CD4-positive, alpha-beta T cell treated with Interleukin-15 for 1 hour (primary cell): ENCODE measurements at places on chromosomes 12 and 14.

- no peak for DNase-seq
Measured at GRCh38 chr12:132520421-132521199, 30.7 kb downstream of the FBRSL1 start.

GRCh38 chr14:89227496-89227836 lies 189.6 kb downstream of the FOXN3 start:
- no peak for DNase-seq

DNA sequence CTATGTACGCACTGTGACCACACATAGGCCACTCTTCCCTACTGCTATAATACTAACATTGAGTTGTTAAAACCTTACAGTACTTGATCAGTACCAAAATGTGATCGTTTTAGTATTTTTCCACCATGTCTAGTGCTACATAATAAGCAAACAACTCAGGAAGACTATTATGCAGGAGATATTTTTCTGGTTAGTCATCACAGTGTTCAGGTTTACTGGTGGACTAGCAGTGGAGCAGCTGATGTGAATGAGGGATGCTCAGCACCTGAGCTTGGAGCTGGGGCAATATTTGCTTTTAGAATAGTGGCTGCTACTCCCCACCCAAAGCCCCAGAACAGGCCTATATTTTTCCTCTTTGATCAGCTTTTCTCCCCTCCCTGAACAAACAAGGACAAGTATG lies 513.1 kb downstream of the KCNH5 start:
- DNase-seq = no peak

DNA sequence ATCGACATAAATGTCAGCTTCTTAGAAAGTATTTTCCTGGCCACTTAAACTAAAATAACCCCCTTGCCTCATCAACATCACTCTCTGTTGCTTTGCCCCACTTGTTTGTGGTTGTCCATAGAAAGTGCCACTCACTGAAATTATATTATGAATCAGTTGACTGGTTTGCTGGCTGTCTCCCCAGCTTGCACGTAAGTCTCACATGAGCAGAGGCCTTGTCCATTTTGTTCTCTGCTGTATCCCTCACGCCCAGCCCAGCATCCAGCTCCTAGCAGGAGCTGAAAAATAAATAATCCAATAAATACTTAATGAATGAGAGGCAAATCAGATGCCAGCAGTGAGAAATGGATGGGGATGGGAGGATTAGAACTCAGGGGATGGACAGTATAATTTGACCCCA lies 159.3 kb downstream of the KSR2 start:
- DNase-seq = no peak

GRCh38 chr12:68118096-68118755 lies 41.3 kb downstream of the IFNG start:
- no peak for DNase-seq

DNA sequence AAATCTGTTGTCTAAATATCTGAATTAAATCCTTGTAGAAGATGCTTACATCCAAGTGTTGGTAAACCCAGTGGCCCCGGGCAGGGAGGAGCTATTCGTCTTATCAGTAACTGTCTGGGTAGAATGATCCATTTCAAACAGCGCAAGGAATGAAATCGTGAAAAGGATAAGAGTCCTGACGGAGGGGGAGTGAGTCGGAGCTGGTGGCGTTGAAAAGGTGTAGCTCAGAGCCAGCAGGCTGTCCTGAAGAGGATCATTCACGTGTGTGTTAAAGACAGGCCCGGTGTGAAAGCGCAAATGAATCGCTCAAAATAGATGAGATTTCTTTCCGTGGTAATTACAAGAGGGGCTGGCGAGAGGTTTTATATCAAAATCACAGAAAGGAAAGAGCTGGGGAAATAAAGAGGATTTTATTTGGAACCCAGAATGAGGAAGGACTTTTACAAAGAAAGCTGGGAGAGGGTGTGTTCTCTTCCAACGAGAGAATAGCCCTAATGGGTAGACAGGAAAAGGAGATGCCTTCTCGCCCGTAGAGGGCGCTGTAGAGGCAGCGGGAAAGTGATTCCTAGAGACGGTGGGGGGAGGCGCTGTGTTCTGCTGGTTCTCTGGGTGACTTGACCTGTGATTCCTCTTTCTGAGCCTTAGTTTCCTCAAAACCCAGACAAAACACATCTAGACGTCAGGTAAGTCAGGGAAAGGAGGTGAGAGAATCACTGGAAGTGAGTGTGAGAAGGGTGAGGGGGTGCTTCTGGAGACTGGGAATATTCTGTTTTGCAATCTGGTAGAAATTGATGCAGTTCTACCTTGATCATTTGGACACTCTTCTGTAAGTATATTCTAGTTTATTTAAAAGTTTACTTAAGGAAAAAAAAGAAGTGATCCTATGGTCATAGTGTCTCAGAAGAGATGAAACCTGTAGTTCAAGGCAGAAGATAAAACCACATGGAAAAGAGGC lies 39.3 kb downstream of the SRRM4 start:
- no peak for DNase-seq

DNA sequence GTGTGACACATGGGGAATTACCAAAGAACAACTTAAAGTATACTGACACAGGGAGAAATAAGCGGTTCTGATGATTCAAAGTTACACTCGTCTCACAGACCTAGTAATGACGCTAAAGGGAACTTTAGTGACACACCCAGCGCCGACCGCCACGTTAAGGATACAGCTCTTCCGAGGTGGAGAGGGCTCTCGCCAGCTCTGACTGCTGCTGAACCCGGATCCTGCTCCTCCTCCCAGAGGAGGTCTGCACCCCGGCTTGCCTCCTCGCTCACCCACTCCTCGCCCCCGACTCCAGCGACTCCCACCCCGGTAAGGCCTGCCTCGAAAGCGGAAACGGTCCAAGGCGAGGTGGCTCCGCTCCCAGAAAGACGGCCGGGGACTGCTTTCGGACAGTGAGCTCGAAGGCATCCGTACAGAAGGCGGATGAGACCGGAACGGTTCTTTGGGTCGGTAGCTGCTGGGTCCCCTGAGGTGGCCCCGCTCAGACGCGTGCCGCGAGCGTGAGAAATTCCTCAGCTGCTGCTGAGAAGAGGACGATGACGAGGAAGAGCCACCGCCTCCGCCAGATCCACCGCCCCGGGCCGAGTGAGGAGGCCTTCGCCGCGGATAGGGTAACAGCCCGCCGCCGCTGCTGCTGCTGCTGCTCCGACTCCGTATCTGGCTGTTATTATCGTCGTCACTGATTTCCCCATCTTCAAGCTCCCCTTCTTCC lies 643 bp downstream of the ZFC3H1 start:
- DNase-seq = peak; percentile 84

DNA sequence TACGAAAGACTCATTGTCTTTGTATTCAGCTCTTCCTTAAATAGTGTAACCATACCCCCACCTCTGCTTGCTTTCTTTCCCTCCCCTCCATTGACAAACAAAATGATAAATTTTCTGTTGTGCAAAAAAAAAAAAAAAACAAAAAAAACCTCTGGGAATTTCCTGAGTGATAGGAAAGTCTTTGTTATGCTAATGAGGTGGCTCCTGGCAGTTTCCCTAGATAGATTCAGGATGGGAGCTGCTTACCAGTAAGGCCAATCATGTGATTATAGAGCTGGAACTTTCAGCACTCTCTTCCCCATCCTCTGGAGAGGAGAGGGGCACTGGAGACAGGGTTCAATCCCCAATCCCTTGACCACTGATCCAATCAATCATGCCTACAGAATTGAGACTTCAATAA lies 120.5 kb downstream of the NUAK1 start:
- no peak for DNase-seq

- no peak for DNase-seq
Measured at GRCh38 chr12:93849946-93850345, 172.8 kb downstream of the CRADD start.

- no peak for DNase-seq
Measured at GRCh38 chr12:53809005-53809404, 57.2 kb upstream of the CISTR start.

GRCh38 chr12:106126441-106127337 lies 12.1 kb downstream of the NUAK1 start:
- DNase-seq = no peak

DNA sequence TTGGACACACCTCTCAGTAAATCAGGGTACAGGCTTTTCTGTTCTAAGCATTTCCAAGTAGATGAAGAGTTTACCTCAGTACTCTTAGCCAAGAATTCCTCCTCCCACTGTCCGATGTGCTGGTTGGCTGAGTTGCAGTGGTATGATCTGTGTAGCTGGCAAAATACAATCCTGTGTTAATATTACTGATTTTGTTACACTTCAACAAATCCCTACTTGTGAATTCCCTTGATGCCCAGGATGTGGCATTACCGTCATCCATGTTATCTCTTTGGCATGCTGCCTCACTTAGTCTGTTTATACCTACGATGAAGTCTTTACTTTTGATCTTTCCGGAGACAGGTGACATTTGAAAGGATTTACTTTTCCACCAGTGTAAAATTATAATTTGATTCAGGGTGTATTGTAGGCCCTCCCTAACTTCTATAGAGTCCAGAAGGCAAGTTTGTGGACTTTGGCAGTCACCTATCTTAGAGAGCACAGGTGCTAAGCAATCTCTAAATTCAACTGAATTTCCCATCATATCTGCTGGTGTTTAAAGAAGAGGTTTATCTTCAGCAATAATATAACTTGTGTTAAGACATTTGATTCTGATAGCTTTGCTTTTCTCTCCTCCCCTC lies 10.1 kb downstream of the CCDC196 start:
- no peak for DNase-seq

DNA sequence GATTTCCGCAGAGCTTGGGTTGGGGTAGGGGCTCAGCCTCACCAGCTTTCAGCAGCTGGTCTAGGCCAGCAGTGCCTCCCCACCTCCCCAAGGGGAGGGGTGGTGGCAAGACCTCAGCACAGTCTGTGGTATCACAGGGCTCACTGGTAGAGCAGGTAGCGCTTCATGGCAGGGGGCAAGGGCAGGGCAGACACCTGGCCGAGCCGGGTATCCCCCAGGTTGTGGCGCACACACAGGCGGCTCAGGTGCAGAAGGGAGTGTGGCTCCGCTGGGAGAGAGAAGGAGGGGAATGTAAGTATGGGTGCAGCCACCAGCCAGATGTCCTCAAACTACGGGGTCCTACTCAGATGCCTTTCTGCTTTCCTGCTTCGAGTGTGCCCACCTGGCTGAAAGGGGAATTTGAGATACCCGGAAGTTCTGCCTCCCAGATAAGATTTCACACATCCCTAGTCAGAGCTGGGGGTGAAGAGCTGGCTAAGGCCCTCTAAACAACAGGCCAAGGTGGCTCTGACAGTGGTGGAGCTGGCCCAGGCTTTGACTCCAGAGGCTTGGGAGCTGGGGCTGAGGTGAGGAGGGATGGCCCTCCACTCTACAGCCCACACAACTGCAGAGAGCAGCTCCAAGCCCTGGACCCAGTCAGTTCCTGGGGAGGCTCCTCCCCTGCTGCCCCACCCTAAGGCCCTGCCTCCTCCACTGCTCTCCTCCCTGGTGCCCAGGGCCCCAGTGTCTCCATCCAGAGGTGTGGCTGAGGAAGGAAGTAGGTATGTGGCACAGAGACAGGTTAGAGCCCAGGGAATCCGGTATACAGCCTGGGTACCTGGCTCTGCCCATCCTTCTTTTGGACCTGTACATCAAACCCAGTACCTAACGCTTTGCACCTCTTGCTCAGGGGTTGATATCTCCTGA lies 1.8 kb downstream of the SPSB2 start:
- DNase-seq = no peak

- DNase-seq = peak; percentile 11
Measured at GRCh38 chr12:109744026-109744425, 30.4 kb downstream of the FAM222A start.

- DNase-seq = no peak
Measured at GRCh38 chr14:55340482-55340881, 69.3 kb downstream of the FBXO34 start.

- no peak for DNase-seq
Measured at GRCh38 chr12:129520739-129521138, 383.1 kb downstream of the TMEM132D start.

- DNase-seq = peak; percentile 63
Measured at GRCh38 chr12:48997719-48998496, 1.3 kb downstream of the DDN start.

- DNase-seq = peak; percentile 49
Measured at GRCh38 chr12:46303039-46303666, 34.3 kb upstream of the SLC38A1 start.

DNA sequence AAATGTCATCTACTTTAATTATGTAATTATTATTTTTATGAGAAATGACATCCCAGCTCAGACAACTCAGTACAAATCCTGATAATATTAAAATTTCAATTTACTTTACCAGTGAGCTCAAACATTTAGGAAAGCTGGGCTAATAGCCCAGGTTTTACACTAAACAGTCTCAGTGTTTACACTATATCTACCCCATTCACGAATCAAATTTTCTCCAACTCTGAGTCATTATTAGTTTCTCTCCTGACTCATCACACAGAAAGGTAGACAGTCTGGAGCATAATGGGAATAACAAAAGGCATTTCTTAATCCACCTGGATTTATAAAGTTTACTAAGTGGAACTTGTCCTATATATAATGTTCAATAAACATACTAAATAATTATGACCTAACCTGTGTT lies 5.7 kb downstream of the PAWR start:
- no peak for DNase-seq

DNA sequence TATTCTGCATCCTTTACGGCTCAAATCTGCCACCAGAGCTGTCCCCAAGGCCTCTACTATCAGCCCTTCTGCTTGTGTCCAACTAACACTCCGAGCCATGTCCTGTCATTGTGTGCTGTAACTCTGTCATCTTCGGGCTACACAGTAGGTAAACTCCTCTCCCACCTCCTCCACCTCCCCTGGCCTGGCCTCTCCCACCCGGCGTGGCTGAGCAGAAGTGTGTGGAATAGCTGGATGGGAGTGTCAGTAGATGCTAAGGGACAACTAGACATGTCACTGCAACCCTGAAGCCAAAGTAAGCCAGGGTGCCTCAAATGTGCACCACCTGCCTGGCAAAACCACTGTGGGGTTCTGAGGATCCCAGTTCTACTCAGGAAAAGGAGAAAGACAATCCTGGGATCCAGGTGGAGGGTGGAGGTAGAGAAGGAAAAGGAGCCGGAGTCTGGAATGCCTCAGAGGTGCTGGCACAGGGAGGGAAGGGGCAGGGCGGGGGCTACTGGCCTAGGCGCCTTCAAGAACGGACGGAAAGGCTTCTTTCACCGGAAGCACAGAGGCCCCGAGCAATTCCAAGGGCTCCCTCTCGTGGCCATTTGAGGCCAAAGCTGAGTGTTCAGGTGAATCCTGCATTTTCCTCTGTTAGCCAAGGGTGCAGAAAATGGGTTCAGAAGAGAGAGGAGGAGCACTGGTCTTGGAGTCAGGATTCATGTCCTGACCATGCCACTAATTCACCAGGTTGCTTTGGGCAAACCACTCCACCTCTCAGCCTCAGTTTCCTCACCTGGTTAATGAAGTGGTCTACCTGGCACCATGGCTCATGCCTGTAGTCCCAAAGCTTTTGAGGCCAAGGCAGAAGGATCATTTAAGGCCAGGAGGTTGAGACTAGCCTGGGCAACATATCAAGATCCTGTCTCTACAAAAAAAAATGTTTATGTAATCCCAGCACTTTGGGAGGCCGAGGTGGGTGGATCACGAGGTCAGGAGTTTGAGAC lies 20.5 kb upstream of the FAM181A start:
- DNase-seq = peak; percentile 38

GRCh38 chr12:81295251-81295650 lies 217.4 kb downstream of the ACSS3 start:
- no peak for DNase-seq

DNA sequence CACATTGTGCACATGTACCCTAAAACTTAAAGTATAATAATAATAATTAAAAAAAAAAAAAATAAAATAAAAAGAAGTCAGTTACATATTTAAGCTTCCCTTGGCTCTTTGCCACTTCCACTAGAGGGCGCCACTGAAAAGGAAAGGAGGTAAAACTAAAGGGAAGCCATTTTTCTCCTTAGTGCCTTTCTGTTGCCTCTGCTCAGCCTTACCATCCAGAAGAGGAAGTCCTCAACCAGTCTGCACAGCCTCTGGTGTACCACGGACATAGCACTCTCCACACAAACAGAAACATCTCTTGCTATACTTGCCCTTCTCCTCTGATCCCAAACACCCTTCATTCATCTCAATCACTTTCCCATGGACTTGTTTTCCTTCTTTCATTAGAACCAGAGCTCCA lies 169.0 kb upstream of the EEA1 start:
- peak; percentile 70 for DNase-seq
